AG08395 (cell line): ENCODE measurements at places on chromosomes 4 and X.

- no peak for DNase-seq
Observed at GRCh38 chr4:123869286-123870215, 473.0 kb downstream of the SPRY1 start.

DNA sequence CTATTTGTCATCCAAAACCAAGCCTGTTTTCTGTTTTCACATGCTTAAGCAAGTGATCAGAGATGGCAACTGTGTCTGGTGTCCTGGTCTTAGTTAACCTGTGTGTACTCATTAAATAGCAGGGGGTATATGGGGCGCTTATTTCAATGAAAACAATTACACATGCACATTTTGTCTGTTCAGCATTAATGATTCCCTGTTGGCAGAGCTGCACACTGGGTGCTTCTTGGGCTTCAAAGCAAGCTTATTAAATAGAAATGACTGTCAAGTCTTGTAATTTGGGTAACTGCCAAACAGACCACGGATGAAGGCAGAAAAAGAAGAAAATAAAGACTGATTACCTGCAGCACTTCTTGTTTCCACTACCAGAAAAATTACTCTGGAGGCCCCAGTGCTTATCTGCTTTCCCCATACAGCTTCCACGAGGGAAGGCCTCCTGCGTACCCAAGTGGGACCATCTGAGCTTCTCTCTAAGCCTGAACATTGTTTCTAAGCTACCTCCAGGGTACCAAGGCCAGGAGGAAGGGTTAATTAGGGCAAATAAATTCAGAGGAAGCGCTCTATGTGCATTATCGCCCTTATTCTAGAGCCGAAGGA, 107.2 kb upstream of the TBL1X start:
- DNase-seq: no peak

DNA sequence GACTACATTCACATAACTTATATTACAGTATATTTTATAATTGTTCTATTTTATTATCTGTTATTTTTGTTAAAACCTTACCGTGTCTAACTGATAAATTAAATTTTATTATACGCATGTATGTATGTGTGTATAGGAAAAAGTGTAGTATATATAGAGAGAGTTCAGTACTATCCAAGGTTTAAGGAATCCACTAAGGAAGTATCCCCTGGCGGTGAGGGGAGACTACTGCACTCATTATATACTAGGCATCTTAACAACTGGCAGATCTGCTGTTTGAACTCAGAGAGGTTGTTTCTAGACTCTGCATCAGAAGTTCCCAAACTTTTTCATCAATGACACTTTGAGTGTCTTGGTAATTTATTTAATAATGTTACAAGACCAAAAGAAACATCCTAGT, 70.9 kb downstream of the NDST4 start:
- DNase-seq: no peak

GRCh38 chr4:78625073-78625472, 73.5 kb downstream of the ANXA3 start:
- no peak for DNase-seq

- no peak for DNase-seq
Observed at GRCh38 chrX:15908603-15909290, 54.1 kb upstream of the AP1S2 start.

- DNase-seq: no peak
Observed at GRCh38 chrX:54483946-54484345, 12.1 kb downstream of the FGD1 start.

- DNase-seq: no peak
Observed at GRCh38 chrX:128728943-128729342, 676.7 kb upstream of the ACTRT1 start.

DNA sequence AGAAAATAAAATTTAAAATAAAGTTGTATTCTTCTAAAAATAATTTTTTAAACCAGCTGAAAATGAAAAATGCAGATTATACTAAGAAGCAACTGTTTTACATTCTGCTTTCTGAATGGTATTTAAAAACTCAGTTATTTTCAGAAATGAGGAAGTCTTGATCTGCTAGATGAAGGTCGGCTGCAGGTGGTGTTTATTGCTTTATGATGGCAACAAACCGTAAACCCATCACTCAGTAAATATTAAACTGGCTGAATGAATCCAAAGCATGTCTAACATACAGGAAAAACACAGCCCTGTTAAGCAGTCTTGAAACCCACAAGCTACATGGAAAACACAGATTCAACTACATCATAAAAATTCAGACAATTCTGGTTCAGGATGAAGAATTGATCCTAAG, 29.3 kb downstream of the DYNLT3 start:
- DNase-seq: no peak

GRCh38 chrX:132837967-132838366, 120.5 kb downstream of the HS6ST2 start:
- DNase-seq: no peak

DNA sequence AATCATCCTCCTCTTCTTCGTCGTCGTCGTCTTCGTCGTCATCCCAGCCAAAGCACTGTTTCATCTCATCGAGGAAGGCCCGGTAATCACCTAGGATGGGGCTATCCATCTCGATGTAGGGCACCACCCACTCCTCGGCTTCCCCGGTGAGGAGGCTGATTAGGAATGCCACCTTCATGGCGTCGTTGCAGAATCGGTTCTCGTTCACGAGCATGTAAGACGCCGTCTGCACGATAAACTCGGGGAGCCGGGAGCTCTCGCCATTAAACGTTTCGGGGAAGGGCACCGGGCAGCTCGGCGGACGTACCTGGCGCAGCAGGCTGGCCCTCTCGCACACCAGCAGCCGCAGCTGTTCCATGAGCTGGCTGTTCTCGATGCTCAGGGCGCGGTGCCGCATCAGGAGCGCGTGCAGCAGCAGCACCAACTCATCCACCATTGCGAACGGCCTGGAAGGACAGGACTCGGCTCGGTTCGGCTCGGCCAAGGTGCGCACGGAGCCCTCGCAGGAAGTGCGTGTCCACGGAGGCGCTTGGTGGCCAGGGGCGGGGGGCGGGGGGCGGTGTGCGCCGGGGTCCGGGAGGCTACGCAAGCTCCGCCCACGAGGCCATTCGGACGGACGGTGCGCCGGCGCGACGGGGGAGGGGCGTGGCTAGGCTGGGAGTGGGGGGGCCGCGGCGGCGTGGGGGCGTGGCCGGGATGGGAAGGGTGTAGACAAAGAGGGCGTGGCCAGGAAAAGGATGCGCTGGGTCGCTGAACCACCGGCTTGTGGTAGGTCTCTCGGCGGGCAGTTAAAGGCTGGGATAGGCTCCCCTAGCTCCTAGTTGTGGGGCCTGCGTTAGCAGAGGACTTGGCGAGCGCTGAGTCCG, at the start of gene LDOC1:
TSS of gene LDOC1 (minus strand) at position 544 of the 866 bp plus-strand sequence. CDS start at position 436, 108 bp downstream.
- DNase-seq: peak; percentile 87

GRCh38 chrX:13283950-13284546, 35.8 kb downstream of the ATXN3L start:
- peak; percentile 65 for DNase-seq

DNA sequence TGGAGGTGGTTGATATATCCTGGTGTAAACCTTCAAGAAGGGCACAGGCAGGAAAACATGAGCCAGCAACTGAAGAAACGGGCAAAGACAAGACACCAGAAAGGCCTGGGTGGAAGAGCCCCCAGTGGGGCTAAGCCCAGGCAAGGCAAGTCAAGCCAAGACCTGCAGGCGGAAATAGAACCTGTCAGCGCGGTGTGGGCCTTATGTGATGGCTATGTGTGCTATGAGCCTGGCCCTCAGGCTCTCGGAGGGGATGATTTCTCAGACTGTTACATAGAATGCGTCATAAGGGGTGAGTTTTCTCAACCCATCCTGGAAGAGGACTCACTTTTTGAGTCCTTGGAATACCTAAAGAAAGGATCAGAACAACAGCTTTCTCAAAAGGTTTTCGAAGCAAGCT, 7.2 kb downstream of the ZFP42 start:
- no peak for DNase-seq

- peak; percentile 51 for DNase-seq
Observed at GRCh38 chr4:122744229-122744628, 11.7 kb downstream of the BBS12 start.

GRCh38 chr4:56772134-56772533, 49.4 kb downstream of the SPINK2 start:
- DNase-seq: no peak

DNA sequence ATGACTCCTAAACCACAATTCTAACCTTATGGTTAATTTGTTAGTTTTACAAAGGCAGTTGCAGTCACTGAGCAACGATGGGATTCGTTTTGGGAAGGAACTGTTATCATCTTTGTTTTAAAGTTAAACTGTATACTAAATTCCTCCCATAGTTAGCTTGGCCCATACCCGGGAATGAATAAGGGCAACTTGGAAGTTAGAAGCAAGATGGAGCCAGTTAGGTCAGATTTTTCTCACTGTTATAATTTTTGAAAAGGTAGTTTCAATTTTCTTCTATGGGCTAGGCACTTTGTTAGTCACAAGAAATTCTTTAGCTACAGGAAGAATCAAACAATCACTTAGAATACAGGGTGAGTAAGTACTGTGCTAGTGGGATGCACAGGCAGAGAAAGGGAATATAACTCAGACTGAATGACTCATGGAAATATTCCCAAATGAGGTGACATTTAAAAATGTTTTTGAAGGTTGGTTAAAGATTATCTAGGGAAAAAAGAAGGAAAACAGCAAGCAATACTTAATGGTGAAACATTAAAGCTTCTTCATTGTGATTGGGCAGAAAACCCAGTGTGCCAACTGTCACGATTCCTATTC, 153.6 kb downstream of the MAGEB17 start:
- peak; percentile 24 for DNase-seq

DNA sequence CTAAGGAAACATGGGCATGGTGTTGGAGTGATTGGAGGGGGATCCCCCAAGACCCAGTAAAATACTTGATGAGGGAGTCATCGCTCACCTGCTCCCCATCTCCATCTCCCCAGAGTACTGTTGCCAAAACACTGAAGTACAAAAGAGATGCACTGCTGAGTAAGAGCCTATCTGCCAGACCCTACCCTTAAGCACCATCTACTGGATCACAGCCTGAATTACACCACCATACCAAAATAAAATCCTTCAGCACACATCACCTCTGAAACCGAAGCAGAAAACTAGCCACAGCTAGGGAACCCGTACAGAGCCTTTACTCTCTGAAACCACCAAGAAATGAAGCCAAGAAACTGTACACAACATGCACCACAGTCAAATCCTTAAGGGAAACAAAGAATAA, 466.3 kb upstream of the ACTRT1 start:
- DNase-seq: no peak

GRCh38 chr4:84417997-84418709, 80.9 kb downstream of the NKX6-1 start:
- no peak for DNase-seq

- peak; percentile 20 for DNase-seq
Observed at GRCh38 chr4:25032126-25032525, 1.4 kb upstream of the LGI2 start.

DNA sequence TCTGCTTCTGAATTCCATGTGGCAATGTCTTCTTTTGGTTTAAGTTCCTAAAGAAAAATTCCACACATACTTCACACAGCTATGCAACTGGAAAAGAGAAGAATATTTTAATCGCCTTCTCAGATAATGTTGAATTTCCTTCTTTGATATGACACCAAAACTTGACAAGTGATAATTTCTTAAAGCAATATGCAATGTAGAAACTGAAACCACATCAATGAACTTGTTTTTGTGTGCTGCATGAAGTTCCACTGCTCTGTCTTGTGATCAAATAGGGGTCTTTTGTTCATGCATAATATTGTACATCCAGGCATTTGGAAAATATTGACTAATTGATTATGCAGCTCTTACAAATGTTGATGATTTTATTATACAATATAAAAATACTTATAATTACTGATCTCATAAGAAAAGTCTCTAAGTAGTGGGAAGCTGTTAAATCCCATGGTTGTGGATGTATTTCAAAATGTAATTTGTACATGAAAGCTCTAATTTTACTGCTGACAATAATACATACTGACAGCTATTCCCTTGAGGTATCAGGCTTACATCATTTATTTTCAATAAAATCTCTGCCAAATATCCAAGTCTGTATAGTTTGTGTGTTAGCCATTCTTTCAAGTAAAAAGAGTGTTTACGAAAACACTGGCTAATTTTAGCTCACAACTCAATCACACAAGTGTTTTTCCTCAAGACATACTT, 56.5 kb downstream of the AGA start:
- DNase-seq: no peak

- DNase-seq: no peak
Observed at GRCh38 chr4:109412776-109413175, 20.8 kb upstream of the SEC24B start.

DNA sequence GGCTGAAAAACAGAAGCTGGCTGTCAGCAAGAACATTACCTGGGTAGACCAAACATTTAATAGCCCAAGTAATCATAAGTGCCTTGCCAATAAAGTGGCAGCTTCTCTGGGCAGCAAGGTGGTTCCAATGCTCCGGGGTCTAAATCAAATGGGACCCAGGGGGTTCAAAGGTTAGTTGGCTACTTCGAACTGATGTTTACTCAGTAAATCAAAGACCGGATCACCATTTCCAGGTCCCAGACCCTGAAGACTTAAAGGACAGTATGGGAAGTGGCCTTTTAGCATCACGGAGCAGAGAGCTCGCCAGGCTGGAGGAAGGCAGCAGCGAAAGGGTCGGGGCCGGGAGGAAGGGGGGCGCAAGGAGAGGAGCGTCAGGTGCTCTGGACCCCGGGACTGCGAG, 1.0 kb downstream of the SH3KBP1 start:
- no peak for DNase-seq

DNA sequence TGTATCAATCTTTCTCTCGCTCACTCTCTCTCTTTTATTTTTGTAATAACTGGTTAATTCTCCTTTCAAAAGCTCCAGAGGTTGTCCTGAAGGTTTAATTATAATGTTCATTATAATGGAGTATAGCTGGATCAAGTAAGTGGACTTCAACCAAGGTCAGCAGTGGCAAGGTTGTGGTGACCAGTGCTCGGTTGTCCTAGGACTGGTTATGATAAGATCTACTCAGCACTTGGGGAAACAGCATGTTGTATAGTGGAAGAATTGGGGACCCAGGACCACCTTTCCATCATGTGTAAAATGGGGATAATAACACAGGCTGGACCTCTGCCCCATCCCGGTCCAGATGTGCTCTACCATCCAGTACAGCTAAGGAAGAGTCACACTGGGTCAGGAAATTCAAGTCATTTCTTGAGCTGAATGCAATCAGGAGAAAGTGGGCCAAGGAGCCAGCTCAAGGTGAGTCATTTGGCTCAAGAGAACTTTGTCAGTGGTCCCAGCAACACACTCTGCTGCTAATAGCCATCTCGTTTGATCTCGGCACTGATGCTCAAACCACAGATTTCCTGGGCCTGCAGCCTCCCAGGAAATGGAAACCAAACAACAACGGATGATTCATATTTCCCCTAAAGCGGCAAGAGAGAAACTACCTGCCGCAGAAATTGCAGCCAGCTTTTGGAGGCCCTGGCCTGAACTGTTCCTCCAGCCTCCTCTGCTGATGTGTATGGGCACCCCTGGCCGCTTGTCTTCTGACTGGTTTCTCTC, 123.6 kb upstream of the RBPJ start:
- peak; percentile 85 for DNase-seq

GRCh38 chr4:7075962-7076695, 8.3 kb upstream of the GRPEL1 start:
- DNase-seq: peak; percentile 48

- DNase-seq: no peak
Observed at GRCh38 chrX:104670051-104670450, 104.1 kb downstream of the IL1RAPL2 start.
